Umbilical cord (tissue), 2 donors: ENCODE measurements at places on chromosomes 5 and 9. TPM values are rescaled to one million over a fixed set of nuclear protein-coding genes. Genes with fewer than 3 reads are reported as not detected.
A peak's percentile ranks its signal among the peaks of the same experiment; 100 is the strongest.

GRCh38 chr9:88084357-88085183 is 53.7 kb downstream of the SPATA31C2 start:
- no peak for DNase-seq

The PIP5KL1 gene
- 1.4 TPM for total RNA-seq

DNA sequence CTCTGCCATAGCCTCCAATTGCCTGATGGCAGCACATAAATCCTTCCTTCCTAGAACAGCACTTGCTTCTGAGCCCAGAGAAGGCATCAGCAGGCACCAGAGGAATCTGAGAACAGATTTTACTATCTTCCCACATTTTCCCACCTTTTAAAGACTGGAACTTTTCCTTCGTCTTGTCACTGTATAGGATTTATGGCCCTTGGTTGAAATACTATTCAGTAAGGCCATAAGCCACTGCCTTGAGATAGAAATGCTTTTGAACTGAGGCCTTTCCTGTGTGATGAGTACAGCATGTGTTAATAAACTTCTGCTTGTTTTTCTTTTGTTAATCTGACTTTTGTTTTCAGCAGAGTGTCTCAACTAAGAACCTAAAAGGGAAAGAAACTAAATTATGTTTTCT is 84.3 kb downstream of the MRPS27 start:
- DNase-seq: peak; percentile 59

The ARHGEF39 gene
- 5.5 TPM for total RNA-seq

DNA sequence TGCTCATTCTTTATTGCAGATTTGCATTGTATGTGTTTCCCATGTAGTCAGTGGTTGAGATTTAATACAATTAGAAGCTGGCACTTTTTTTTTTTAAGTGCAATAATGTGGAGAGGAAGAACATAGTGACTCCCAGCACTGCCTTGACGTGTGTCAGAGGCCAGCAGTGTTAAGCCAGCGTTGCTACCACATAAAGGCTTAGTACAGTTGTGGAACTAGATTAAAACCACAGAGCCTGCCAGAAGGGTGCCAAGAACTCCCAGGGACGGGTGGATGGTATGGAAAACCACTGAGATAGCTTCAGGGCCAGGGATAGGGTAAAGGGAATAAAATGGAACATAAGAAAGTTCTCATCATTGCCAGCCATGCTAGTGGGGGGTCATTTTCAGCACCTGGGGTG is 142.9 kb downstream of the TRIO start:
- no peak for DNase-seq

- peak; percentile 30 for DNase-seq
Measured at GRCh38 chr9:5442400-5443011, 4.8 kb upstream of the PLGRKT start.

- DNase-seq: peak; percentile 20
Measured at GRCh38 chr5:1515921-1516571, 7.7 kb downstream of the LPCAT1 start.

DNA sequence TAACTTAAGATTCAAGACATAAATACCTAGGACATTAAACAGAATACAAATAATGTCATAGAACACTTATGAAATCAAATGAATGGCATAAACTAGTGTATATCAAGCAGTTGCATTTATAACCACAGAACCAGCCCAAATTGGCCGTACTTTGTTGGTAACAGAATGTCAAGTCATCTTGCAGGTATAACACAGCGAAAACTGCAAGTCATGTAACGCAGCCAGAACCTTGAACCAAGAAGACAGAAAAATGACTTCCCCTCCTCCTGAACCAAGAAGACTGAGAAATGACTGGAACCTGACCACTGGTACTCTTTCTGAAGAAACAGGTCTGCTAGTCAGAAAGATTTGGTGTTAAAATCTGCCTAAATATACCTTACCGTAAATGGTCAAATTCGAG is 38.9 kb downstream of the ANKRD31 start:
- no peak for DNase-seq
